ENCODE measurements at places on chromosomes 5 and 9.
A peak's percentile ranks its signal among the peaks of the same experiment; 100 is the strongest.

GRCh38 chr9:2686911-2687310, 30.4 kb upstream of the KCNV2 start:
- no peak for DNase-seq

GRCh38 chr9:68751556-68751955, 46.5 kb downstream of the PIP5K1B start:
- DNase-seq = no peak

- peak; percentile 32 for DNase-seq
Measured at GRCh38 chr9:121550569-121551512, 51.2 kb upstream of the GGTA1 start.

- DNase-seq = no peak
Measured at GRCh38 chr5:106331415-106331814, 1339.3 kb downstream of the EFNA5 start.

GRCh38 chr9:107351382-107352045, 68.4 kb downstream of the RAD23B start:
- no peak for DNase-seq

DNA sequence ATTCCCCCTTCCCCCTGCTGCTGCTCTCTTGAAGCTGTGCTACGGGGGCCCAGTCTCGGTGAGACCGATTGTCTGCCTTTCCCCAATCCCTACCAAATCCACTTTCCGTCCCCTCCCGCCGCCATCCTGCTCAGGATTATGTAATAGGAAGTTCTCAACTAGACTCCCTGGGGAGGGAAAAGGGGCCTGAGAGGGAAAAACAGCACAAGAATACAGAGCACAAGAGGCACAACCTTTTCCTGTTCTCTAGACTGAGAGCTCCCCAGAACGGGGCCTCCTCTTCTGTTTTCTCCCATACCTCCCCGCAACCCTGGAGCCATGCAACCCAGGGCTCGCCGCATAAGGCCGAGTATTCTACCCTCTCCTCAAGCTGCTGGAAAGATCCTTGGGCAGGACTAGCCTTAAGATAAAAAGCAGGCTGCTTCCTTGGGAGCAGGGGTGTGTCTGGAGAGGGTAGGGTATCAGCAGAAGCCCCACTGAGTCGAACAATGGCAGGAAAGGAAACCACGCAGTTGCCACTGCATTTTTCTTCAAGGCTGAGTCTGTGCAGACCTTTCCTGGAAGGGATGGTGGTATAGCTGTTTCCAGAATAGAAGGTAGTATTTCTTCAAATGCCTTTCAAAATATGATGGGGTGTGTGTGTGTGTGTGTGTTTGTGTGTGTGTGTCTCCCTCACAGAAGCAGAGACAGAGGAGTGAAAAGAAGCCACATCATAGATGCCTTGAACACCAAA, 12.9 kb downstream of the MYORG start:
- DNase-seq = no peak

- DNase-seq = no peak
Measured at GRCh38 chr5:146897061-146897460, 18.5 kb upstream of the PPP2R2B start.

- no peak for DNase-seq
Measured at GRCh38 chr9:6922680-6923079, 164.9 kb downstream of the KDM4C start.

GRCh38 chr5:158285698-158286097, 426.8 kb upstream of the CLINT1 start:
- no peak for DNase-seq

DNA sequence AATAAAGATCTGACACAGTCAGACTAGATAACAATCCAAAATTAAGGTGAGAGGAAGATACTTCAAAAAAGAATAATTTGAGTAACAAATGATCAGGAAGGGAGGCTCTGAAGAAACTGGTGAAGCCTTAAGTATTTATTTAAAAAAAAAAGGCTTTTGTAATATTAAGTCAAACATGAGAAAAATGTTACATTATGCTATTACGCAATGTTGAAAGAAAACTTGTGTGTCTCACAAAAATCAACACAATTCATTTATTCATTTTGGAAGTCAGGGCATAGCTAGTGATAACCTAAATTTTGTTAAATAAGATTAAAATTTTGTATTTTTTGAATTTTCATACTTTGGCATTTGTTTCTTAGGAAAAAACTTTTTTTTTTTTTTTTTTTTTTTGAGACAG, 28.2 kb downstream of the WDR41 start:
- DNase-seq = no peak

DNA sequence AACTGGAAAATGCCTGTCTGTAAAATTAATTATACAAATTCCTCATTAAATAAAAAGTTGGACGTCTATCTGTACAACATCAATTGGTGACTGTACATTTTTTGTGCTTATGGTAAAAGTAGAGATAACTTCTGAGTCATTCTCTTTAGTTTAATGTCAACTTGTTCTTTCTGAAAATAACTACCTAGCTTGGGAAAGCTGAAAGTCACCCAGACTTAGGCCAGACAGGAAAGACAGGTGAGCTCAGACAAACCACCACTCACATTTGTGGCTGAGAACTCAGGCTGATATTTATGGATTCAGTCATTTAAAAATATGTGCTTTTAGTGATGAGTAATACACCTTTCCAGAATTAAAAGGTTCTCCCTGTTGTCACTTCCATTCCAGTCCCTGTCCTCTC, 31.9 kb upstream of the ENTREP1 start:
- no peak for DNase-seq

DNA sequence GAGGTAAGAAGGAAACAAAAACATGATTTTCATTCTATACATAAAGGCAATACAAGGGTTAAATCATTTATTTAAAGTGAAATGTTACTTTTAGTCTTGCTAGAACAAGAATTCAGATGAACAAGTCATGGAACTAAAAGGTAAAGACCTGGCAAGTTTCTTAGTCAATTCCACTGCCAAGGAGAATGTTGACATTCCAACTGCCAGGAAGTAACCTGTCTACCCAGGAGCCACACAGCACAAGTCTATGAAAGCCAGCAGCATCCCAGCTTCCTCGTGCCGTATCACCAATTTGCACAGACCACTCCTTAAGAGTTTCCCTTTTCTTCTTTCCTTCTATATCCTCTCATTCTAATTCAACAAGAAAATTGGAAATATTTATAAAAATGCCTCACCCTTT, 79.9 kb downstream of the SETX start:
- no peak for DNase-seq

GRCh38 chr5:6675784-6676491, 37.3 kb upstream of the TENT4A start:
- no peak for DNase-seq

DNA sequence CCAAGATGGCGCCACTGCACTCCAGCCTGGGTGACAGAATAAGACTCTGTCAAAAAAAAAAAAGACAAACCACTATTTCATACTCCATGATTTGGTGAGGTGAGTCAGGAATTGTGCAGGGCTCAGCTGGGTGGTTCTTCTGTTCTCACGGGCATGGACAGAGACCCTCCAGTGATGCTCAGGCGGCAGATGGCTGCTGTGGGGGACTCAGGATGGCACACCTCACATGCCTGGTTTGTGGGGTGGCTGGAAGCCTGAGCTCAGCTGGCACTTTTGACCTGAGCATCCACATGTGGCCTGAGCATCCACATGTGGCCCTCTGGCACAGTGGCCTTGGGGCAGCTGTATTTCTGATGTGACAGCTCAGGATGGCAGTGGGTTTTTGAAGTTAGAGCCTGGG, 217.2 kb downstream of the IRX2 start:
- no peak for DNase-seq

GRCh38 chr5:137609127-137609526, 110.0 kb upstream of the SPOCK1 start:
- no peak for DNase-seq

- no peak for DNase-seq
Measured at GRCh38 chr9:7196467-7196866, 438.7 kb downstream of the KDM4C start.

GRCh38 chr9:134488331-134489280, 153.0 kb upstream of the COL5A1 start:
- DNase-seq = no peak

GRCh38 chr9:24095246-24095645, 269.2 kb upstream of the ELAVL2 start:
- no peak for DNase-seq

DNA sequence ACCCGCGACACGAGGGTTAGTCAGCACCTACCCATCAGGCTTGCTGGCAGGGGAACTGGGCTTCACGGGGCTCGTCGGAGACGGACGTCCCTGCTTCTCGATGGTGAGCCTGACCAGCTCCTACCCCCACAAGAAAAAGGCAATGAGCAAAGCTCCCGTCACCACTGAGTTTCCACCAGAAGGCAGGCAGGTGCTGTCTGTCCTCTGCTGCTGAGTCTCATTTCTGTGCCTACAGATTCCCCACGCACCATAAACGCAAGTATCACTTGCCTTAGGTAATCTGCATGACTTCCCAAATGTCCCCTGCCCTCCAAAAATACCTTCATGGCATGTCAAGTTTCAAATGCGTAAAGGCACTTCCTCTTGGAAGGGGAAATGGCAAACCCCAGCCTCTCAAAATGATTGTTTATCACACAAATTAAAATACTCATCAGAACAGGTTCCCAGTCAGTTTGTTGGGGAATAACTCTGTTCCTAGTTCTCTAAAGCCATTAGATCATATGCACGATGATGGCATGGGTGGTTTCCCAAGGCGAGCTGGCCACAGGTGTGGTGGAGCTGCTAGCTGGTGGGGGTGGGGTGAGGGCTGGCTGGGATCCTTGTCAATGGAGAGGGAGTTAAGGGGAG, 85.0 kb downstream of the PRRT1B start:
- DNase-seq = no peak

DNA sequence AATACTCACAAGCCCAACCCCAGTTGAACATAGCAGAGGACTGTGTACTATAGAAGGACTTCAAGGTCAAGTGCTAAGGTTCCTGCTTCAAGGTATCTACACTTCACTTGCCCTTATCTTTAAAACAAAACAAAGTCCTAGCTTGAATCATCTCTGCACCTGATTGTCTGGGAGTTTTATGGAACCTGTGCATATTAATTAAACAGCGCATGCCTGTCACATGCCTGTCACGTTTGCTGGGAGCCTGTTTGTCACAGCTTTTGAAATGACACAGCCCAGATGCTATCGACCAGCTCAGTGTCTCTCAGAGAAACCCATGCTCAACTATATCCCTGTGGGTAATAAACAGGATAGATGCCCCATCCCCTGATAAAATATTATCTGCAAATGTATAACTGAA, 476.0 kb downstream of the ZSWIM6 start:
- no peak for DNase-seq

DNA sequence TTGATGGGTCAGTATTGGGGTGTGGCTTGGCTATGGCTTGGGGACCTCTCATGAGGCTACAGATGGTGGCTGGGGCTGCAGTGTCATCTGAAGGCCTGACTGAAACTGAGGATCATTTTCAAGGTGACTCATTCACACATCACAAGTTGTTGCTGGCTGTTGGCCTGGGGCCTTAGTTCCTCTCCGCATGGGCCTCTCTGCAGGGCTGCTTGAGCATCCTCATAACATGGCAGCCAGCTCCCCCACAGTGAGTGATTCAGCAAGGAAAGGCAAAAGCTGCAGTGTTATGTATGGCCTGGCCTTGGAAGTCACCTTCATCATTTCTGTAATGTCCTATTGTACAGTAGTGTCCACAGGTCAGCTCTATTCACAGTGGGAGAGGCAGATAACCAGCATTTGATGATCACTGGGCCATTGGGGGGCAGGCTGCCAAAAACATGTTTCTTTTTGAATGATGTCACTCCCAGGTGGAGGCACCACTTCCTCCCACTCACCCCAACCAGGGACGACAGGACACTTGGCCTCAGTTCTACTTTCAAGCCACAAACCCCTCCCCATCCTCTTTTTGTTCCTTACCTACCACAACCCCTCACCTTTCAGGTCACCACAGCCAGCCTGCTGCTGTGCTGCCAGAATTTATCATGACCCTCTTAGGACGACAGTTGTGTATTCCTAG, 14.4 kb downstream of the FGD3 start:
- no peak for DNase-seq

DNA sequence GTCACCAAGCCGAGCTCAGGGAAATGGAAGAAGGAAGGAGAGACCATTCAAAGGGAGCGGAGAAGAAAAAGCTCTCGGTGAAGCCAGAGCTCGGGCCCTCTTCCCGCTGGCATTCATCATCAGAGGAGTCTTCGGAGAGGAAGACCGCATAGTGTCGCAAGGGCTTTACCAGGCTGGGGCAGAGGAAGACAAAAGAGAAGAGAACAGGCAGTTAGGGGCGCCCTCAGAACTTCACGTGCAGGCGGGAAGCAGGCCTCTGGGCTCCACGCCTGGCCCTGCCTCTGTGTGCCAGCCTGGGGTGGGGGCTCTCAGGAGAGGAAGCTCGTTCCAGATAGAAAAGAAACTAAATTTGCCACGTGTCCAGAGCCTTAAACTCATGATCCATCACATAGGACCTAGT, 31.7 kb downstream of the CRB2 start:
- DNase-seq = no peak

DNA sequence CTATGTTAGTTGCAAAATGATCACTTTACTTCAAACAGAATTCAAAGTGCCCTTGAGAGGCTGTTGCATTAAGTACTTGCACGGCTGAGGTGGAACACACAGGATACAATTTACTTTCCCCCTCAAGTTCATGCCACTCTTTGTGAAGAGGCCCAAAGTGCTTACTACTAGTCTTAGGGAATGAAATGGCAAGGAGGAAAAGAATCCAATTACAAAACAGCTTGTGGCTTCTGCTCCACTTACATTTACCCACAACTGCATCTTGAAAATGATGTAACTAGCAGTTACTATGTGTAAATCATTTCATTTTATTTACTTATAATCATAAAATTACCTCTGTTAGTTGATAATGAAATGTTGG, 14.6 kb downstream of the FOXD1 start:
- no peak for DNase-seq

DNA sequence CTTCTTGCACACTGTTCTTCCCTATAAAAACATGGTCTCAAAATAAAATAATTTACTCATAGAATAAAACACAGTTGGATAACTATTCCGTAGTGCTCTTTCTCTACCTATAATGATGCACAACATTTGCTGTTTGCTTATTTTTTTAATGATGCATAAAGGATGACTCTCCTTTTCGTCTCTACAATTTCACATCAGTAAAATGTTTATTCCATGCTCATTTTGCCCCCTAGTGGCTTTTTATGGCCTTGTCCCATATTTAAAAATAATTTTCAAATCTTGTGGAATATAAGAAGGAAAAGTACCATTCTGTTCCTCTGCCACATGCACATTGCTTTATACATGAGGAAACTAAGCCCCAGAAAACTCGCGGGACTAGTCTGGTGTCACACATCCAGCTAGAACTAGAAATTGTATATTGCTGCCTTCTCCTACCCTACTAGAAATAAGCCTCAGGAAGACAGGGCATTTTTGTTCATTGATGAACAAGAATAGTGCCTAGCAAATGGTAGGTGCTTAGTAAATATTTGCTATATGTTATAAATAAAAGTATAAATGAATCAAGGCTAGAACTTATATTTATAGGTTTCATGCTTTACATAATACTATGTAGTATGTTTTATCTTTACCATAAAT, 12.7 kb downstream of the KCTD16 start:
- no peak for DNase-seq

All from bone marrow (tissue), 2 donors.